ENCODE measurements at places on chromosomes 7 and 10. TPM values are rescaled to one million over a fixed set of nuclear protein-coding genes. Genes with fewer than 3 reads are reported as not detected.

- no peak for DNase-seq
These were observed 11.2 kb upstream of the CRYGN start for GRCh38 chr7:151451156-151451555.

HIPK2 gene
- 45.1 TPM for total RNA-seq

DNA sequence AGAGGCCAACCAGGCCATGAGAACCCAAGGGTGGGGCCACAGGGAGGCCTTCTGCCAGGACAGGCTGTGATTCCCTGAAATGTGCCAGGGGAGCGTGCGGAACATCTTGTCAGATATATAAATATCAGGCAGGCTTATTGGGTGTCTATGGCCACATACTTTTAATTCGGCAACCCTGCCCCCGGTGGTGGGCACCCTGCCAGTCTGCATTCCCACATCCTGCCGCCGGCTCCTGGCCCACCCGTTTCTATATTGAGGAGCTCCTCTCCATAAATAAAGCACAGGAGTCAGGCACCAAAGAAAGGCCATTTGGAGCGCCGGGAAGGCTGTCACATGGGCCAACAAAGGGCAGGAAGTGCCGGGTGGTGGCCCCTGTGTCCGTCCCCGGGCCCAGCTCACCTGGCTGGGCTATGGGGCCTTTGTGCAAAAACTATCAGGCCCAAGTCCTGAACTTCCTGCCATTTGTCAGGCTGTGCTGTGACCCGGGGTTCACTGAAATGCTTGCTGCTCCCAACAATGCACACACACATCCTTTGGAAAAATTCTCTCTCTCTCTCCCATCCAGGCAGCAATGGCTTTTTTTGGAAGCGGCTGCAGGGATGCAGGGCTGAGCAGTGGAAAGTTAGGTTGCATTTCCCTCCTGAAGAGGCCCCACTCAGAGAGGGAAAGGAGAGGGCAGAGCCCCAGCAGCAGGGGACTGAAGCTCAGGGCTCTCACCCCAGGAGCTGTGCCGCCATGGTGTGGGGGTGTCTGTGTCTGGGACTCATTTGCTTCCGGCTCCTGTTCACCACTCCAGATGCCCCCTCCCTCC, 25.0 kb upstream of the PODXL start:
- DNase-seq, result no peak

GJD4 gene
- not detected for total RNA-seq

- DNase-seq, result peak; percentile 54
These were observed 473.5 kb upstream of the AKR1E2 start for GRCh38 chr10:4352414-4352961.

DNA sequence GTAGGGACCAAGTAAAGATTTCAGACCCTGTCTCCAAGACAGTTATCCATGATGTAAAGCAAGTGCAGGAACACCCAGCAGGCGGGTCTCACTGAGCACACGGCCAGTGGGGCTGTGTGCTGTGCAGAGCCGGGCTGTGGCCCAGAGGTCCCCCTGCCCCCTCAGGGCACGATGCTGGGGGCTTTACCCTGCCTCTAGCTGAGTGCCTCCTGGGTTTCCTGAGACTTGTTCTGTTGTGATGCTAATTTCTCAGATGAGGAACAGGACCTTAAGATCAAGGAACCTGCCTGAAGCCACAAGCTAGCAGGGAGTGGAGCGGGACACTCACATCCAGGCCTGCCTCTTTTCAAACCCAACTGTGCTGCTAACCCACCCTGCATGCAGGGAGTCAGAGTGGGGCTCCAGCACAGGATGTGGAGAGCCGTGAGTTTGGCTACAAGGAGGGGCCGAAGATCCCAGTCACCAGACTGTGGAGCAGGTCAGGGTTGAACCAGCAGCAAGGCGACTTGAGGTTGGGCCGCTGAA, 76.1 kb upstream of the LYZL2 start:
- DNase-seq, result no peak

ECHS1 gene
- 130 TPM for total RNA-seq

DNA sequence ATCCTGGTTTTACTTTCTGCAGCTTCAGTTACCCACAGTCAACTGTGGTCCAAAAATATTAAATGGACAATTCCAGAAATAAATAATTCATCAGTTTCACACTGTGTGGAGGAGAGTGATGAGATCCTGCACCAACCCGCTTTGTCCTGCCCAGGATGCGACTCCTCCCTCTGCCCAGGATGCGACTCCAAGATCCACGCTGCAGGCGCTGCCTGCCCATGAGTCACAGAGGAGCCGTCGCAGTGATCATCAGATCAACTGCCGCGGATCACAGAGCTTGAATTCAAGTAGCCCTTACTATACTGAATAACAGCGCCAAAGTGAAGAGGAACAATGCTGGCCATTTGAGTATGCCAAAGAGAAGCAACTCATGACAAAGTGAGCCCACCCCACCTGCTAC, 61.5 kb downstream of the GRB10 start:
- DNase-seq, result no peak

DNA sequence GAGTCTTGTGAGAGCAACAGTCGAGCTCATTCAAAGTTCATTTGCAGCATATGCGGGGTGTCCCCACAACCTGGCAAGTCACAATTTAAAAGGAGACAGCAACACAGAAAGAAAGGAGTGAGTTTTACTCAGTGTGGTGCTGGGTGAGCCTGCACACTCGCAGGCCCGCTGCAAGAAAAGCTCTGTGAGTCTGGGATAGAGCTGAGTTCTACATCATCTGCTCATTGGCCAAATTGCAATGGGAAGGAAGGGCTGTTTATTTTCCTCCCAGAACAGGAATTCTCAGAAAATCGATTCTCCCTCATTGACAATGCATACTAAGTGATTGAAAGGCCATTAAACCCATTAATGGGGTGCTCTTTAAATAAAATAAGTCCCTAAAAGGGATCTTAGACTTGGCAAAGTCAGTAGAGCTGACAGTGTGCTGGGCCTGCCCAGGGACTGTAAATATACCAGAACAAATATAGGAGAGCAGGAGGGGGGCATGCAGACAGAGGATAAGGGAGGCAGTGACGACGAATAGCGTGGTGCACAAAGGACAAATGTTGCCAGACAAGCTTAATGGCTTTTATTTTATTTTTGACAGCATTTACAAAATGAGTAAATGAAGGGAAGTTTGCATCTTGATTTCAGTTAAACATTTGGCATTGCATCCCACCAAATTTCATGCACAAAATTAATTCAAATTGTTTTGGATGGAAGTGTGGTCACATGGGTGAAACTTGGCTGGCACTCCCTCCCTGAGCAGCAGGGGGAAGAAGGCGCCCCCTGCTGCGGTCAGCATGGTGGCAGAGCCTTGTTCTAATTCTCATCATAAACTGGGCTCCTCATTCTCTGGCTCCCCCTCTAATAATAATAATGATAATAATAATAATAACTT, 215.7 kb downstream of the SNX10 start:
- no peak for DNase-seq

GRCh38 chr10:48589266-48589665, 15.6 kb downstream of the ARHGAP22 start:
- no peak for DNase-seq

DNA sequence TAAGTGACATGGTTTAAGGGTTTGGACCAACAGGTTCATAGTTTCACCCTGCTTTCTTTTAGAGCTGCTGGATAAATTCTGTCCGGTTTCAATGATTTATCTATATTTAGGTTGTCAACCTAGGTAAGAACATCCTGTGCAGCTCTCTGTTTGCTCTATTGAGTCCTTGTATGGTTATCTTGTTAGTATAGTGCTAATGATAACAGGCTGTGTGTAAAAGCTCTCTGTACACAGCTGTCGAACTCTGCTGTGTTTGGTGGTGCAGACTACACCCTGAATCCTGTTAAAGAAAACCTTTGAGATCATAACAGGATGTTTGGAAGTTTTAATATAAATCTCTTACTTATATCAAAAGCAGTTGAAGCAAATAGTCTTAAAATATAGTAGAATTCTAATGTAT, 219.2 kb downstream of the SDK1 start:
- DNase-seq, result no peak

GIMAP7 gene
- not detected for total RNA-seq

DNA sequence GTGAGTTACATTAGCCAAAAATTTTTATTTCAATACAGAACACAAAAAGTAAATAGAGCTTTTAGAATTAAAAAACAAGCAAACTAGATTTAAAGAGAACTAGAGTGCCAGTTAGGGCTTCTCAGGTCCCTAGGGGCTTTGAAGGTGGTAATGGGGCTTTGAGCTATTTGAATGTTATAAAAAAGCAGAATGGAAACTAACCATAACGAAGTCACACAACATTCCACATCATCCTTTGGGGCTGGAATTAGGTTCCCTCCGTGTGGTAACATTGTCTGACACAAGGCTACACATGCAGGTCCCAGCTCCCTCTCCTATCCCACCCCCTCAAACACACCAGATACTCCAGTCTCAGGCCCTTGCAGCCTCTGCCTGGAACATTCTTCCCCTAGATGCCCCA, 15.3 kb downstream of the JAZF1 start:
- DNase-seq, result no peak

GNA12 gene
- 22.4 TPM for total RNA-seq

GRCh38 chr10:35563261-35563891, 41.8 kb upstream of the GJD4 start:
- DNase-seq, result no peak

DNA sequence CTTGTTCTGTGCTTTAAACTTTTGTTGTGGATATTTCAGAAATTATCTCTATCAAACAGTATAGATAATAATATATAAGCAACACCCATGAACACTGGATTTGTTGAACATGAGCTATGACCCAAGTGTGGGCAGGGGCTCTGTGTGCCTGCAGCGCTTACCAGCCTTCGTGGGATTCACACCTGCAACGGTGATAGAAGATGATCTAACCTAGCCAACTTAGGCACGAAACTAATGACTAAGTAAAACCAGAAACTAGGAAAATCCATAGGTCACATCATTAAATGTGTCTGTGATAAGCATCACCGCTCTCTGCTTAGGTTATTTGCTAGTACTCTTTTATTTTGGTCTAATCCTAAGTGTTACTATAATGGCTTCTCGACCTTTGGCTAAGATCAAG, 18.0 kb downstream of the SPAG6 start:
- DNase-seq, result no peak

DNA sequence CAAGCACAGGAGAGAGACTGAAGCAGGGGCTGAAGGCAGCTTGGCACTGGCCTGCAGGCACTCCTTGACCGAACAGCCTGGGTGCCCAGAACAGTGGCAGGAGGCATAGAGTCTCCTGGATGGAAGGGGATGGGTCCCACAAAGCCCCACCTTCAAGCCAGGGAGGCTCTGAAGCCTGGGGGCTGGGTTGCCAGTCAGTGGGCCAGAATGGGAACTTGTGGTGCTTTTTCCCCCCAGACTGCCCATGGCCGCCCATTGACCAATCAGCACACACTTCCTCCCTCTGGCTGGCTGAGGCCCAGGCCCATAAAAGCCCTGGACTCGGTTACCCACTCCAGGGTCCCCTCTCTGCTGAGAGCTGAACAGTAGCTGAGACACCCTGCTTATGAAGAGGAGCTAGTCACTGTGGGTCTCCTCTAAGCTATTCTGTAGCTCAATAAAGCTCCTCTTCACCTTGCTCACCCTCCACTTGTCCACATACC, 109.6 kb downstream of the ELAPOR2 start:
- DNase-seq, result no peak

GRCh38 chr10:3825244-3825643, 40.2 kb upstream of the KLF6 start:
- DNase-seq, result peak; percentile 54

GRCh38 chr10:97149079-97149531, 36.7 kb downstream of the SLIT1 start:
- DNase-seq, result no peak

LGI1 gene
- total RNA-seq, result not detected

DNA sequence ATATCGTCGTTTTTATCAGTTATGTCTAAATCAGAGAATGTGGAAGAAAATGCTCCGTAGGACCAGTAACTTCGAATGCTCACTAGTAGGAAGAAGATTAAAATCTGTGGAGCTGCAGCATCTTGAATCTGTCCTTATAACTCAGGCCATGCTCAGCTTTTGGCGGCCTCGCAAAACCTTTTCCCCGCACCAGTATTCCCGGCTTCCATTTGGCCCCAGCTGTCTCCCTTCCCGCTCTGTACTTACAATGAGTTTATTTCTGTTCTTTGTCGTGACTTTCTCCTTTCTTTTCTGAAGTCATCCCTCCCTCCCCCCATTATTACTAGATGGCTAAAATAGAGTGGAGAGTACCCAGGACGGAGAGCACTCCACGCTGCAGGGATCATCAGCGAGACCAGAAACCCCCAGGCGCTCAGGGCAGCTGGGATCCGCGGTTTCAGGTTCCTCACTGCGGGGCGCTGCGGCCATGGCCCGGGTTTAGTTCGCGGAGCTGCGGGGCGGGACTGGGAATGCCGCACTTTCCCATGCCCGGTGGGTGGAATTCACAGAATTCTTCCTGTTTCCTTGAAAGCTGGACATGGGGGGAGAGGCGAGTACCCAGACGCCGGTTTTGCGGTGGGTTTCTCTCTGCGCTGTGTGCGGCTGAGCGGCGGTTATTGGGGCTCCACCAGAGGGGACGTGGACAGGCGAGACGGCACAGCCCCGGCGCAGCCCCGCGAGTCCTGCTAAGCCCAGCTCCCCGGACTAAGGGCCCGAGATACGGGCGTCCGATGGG, 183.5 kb downstream of the POM121L12 start:
- DNase-seq, result no peak

CFAP46 gene
- total RNA-seq, result 1.1 TPM

LRRD1 gene
- total RNA-seq, result not detected

- DNase-seq, result no peak
These were observed 249.2 kb downstream of the DYNC1I1 start for GRCh38 chr7:96021568-96021967.

- DNase-seq, result no peak
These were observed 288.0 kb upstream of the SEMA3C start for GRCh38 chr7:81206667-81207360.

PDK4 gene
- 0.29 TPM for total RNA-seq

VSIR gene
- 8.6 TPM for total RNA-seq

- DNase-seq, result no peak
These were observed 94.7 kb downstream of the PDE1C start for GRCh38 chr7:31975546-31975945.

- DNase-seq, result no peak
These were observed 30.2 kb downstream of the USP6NL start for GRCh38 chr10:11581213-11581612.

GRCh38 chr10:23886355-23886754, 322.6 kb upstream of the KIAA1217 start:
- no peak for DNase-seq

POR gene
- total RNA-seq, result 83.0 TPM

TET1 gene
- total RNA-seq, result 0.52 TPM

DNA sequence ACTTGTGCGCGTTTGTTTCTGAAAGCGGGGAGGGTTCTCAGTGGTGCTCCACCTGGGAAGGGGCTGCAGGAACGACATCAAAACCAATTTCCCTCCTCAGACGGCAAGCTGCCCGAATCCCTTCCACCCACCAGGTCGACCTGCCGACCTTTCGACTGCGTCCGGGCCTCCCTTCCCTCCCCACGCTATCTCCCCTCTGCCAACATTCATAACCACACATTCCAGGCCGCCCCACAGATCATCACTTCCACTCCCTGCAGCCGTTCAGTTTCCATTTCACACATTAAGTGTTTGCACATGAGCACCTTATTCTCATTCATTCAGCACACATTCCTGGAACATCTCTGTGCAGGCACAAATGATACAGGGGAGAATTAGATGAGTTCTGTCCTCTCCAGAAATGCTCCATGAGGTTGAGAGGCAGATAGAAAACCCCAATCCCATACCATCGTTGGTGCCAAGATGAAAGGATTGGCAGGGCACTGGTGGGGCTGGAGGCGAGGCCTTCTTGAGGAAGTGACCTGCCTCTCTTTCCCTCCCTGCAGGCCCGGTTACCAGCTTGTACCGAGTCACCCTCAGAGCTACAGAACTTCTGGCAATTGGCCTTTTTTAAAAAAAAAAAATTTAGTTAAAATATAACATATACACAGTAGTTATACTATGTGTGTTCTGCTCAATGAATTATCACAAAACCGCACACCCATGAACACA, 70.0 kb downstream of the MINDY4 start:
- DNase-seq, result no peak

PRKAR2B gene
- total RNA-seq, result 4.1 TPM
